ENCODE measurements at places on chromosomes 3 and 15.

DNA sequence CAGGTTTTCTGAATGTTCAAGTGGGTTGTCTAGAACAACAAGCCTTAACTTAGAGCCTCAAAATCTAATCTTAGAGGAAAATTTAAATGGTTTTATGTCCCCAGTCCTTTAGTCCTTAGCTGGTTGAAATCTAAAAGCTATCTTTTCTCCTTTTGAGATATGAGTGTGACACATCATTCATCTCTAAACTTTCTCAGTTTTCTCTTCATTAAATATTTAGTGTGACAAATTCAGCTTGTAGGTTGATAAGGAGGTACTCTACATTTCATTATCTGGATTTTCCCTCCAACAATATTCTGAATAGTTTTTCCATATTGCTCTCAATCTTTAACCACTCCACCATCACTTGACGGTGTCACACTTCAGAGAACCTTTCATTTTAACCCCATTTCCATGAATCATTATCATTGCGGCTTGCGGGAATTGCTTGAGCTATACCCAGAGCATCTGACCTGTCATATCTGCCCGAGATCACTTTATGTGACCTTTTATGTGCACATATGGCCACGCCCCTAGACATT lies 16.1 kb upstream of the ATP8B4 start:
- peak; percentile 15 for DNase-seq

DNA sequence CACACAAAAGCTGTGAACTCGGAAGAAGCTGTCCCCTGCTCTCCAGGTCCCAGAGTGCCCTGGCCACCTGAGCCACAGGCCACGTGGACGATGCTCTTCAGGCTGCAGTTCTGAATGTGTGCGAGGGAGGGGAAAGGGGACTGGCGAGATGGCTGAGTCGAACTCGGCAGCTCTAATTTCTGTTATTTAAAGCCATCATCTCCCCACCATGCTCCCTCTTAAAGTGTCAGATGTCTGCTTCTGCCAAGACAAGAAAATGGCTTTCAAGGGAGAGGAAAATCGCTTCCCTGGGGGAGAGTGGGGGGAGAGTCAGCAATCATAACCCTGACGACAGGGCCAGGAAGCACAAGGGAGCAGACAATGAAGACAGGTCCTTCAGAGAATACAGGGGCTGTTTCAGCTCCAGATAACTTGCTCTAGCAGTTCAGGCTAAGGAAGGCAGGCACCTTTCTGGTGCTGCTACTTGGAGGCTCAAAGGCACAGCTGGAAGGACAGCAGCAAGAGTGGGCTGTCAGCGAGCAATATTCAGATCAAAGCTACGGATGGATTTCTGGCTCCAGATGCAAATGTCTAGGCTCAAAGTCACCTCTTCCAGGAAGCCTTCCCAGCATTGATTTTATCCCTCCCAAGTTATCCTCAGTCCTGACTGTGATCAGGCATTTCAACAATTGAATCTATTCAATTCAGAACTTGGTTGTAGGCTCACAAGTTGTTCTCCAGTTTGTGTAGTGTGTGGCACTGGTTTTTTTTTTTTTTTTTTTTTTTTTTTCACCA lies 15.5 kb upstream of the CCDC33 start:
- DNase-seq = no peak

- DNase-seq = no peak
These were observed 48.2 kb downstream of the TRIM42 start for GRCh38 chr3:140726066-140726465.

- no peak for DNase-seq
These were observed 147.2 kb downstream of the ALCAM start for GRCh38 chr3:105513886-105514285.

GRCh38 chr3:167816953-167817352 lies 81.4 kb downstream of the SERPINI1 start:
- no peak for DNase-seq

GRCh38 chr15:69150841-69151240 lies 9.6 kb upstream of the GLCE start:
- no peak for DNase-seq

DNA sequence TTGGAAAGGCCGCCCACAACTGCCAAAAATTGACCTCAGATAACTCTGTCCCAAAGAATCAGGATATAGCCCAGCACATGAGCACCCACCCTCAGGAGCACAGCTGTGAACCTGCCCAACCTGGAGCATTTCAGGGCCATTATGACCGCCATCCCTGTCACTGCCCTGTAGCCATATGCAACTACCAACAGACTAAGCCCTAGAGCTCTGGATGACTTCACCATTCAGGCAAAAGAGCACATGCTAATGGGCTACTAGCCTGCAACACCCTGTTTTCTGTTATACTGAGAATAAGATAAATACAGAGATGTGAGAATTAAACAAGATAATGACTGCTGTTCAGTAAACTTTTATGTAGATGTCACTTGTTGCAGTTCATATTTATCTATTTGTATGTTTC lies 45.0 kb downstream of the TXNRD3 start:
- DNase-seq = no peak

DNA sequence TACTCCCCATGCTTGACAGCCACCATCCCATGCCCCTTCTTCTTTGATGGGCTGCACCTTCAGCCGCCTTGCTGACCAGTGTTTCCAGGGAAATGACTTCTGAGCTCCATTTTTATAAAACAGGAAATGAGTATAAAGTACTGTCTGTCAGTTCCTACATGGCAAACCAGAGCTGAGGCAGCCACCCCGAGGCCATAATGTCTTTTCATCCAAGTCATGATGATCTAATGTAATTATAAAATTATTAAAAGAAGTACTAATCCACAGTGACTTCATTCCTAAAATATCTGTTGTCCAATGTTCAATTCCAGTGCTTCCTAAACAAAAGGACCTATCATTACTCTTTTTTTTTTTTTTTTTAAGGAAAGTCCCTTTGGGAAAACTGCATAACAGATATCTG lies 75.2 kb upstream of the HERC1 start:
- DNase-seq = no peak

GRCh38 chr3:131142580-131142979 lies 115.9 kb downstream of the NEK11 start:
- no peak for DNase-seq

- no peak for DNase-seq
These were observed 118.8 kb downstream of the SRGAP3 start for GRCh38 chr3:9130345-9131305.

- no peak for DNase-seq
These were observed 4.4 kb downstream of the ACAP2 start for GRCh38 chr3:195438371-195438770.

GRCh38 chr3:20846832-20847231 lies 660.8 kb upstream of the SGO1 start:
- no peak for DNase-seq

GRCh38 chr3:182382112-182382857 lies 411.0 kb upstream of the ATP11B start:
- DNase-seq = no peak

- no peak for DNase-seq
These were observed 112.1 kb upstream of the AGBL1 start for GRCh38 chr15:85967553-85967952.

DNA sequence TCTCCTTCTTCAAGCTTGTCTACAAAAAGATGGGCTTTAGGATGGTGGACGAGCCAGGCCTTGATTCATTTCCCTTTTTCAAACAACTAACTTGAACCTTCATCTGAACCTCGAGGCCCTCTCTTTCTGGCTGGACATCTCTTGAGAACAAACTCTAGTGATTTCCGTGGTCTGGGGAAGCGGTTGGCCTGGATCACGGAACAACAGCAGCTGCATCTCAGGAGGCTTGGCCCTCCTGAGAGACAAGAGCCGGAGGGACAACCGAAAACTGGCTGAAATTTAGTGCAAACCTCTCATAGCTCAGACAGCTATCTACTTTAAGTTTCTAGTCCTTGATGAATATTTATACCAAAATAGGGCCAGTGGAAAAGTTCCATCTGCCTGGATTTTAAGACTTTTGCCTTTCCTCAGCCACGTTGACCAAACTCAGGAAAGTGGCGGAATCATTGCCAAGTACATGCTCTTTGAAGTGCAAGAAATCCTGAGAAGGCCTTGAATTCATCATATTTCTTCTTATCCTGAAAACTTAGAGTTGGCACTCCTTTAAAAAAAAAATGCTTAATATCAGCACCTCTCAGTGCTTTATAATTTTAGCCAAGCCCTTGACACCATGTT lies 14.5 kb downstream of the LMCD1 start:
- no peak for DNase-seq

GRCh38 chr3:65669163-65669875 lies 369.4 kb downstream of the MAGI1 start:
- no peak for DNase-seq

- no peak for DNase-seq
These were observed 8.3 kb upstream of the PLCH1 start for GRCh38 chr3:155753038-155753639.

DNA sequence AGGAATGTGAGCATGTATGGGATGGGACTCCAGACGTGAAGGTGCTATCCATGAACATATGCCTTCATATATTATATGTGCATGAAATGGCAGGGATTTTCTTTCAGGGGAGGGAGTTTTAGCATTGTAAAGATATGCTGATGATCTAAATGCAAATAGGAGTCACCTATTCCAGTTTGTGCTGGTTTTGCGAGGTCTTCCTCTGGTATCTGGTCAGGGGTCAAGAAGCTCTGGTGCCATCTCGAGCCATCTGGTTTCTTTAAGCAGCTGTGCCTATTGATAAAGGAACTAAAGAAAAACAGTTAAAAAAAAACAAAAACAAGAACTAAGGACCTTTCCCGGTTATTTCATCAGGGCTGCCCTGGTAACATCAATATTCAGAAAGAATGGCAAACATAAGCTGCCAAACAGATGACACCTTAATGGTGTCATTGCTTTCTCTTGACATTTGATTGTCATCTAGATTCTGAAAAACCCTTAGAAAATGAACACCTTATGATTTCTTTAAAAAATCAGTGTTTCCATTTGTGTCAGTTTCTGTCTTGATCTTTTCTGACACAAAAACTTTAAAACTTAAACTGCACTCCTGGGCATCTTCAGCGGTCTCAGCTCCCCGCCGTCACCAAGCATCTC lies 22.7 kb downstream of the APH1B start:
- no peak for DNase-seq

DNA sequence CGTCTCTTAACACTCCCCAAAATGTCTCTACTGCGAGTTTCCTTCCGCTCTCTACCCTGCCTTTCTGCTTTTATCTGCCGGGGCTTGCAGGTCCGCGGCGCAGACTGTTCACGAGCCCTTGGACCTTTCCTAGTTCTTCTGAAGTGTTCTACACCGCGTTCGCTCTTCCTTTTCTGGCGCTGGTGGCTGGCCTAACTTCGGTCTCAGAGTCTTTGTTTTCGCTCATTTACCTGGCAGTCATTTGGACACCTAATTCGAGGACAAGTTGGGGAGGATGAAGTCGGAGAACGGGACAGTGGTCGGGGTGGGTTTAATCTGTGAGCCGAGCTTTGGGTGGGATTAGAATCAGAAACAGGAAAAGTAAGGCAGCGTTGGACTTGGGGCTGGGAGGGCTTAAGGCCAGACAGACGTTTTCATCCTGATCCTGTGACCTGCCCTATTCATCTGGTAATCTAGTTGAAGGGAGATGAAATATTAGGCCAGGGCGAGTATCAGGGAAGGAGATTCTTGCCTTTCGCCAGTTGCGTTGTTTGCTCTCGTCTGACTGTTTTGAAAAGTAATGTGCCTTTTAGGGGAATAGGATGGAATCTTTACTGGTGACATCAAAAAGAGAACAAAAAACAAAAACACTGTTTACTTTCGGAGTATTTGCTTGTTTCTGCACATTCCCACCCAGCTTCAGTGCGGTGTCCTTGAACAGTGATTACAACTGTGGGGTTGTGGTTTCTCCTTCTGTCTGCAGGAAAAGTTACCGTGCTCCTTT lies 1.8 kb downstream of the DIPK2A start:
- peak; percentile 21 for DNase-seq

DNA sequence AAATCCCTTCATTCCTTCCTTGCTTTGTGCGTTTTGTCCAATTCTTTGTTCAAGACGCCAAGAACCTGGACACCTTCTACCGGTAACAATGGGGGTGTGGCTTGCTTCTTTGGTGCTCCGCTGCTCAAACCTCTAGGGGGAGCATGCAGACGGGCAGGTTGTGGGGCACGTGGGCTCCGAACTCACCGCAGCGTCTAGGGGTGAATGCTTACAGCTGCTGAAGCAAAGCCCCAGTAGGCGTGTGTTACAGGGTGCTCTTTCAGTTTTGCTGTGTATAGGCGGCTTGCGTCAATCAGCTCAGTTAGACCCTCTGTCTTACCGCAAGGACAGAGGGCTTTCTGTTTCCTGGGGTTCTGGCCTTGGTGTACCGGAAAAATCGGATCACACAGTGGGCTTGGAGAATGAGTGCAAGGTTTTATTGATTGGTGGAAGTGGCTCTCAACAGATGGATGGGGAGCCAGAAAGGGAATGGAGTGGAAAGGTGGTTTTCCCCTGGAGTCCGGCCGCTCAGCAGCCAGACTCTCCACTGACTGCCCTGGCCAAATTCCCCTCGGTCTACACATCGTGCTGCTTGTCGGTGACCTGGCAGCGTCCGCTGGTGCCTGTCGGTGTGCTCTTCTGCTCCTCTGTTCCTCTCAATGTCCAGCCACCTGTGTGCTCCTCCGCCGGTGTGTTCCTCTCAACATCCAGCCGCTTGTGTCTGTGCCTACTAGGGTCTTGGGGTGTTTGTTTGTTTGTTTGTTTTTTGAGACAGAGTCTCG lies 1.2 kb upstream of the LRRC34 start:
- peak; percentile 56 for DNase-seq

- DNase-seq = no peak
These were observed 1198.6 kb upstream of the EPHA6 start for GRCh38 chr3:95615592-95616310.

GRCh38 chr3:54901906-54902685 lies 25.8 kb downstream of the LRTM1 start:
- no peak for DNase-seq

GRCh38 chr3:54882129-54882833 lies 45.6 kb downstream of the LRTM1 start:
- DNase-seq = no peak

GRCh38 chr15:70269311-70269911 lies 171.7 kb upstream of the TLE3 start:
- no peak for DNase-seq

GRCh38 chr3:184663356-184663755 lies 48.5 kb downstream of the MAGEF1 start:
- no peak for DNase-seq

GRCh38 chr3:149080011-149080698 lies 6.2 kb downstream of the HLTF start:
- no peak for DNase-seq

- no peak for DNase-seq
These were observed 9.8 kb upstream of the PLSCR1 start for GRCh38 chr3:146554151-146554760.

DNA sequence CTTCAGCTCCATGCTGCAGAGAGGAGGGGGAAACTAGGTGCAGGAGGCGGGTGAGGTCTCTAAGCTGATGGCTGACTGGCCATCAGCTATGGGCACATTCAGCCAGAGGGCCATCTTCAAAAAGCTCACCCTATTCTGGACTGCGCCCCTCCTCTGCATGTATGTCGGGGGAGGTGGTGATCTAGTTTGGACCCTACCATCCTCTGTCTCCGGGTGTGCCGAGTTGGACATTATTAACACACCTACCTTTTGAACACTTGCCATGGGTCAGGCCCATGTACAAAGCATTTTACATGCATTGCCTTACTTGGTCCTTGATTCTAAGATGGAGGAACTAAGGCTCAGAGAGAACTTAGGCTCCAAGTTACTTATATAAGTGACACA lies 1.4 kb downstream of the NISCH start:
- DNase-seq = no peak
